ENCODE measurements at places on chromosomes 5 and 9.

DNA sequence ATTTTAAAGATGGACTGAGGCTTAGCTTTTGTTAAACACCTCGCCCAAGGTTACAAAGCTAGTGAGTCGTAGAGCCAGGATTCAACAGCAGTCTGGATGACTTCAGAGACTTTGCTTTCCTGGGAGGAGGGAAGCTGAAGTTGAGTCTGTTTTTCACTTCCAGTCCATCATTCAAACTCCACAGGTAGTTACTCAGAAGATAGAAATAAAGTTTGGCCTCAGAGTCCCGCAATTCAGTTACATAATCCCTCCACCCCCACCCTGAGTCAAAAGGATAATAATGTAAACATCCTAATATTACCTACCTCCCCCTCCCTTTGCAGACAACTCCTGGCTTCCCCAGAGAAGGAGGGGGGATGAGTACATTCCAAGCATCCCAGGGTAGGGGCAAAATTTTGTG, 8.1 kb downstream of the HBEGF start:
- no peak for DNase-seq

DNA sequence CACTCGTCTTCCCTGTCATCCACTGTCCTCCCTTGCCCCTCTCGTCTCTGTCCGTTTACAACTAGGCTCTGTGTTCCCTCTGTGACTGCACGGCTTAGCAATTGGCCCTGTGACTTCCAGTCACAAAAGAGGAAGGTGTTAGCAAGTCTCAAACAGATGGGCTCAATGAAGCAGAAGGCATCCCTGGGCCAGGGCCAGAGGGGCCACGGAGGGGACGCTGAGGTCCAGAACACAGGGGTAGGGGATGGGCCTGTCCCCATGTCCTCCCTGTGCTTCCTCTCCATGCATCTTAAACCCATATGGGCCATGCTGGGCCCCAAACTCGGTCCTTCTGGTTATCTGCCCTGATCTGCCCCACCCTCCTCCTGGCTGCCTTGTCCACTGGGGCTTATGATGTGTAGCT, at the start of gene CD72:
CD72 (minus strand) TSS at position 89 of the 403 bp plus-strand sequence. CDS start 110 bp downstream, outside the sequence.
- DNase-seq = no peak

DNA sequence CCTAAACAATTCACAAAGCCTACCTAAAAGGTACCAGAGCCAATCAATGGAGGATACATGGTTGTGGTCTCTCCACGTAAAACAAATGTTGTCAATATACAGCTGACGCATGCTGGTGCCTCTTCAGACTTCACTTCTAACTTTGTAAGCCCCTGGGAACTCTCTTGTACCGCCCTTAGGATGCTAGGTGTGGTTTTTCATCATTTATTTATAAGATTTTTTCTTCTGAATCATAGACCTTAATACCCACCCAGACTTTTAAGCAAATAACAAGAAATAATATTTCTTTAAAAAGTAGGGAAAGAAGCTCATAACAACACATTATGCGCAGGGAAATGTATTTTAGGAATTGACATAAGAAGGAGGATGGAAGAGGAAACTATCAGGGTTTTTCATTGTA, 33.0 kb downstream of the SSBP2 start:
- DNase-seq = no peak

DNA sequence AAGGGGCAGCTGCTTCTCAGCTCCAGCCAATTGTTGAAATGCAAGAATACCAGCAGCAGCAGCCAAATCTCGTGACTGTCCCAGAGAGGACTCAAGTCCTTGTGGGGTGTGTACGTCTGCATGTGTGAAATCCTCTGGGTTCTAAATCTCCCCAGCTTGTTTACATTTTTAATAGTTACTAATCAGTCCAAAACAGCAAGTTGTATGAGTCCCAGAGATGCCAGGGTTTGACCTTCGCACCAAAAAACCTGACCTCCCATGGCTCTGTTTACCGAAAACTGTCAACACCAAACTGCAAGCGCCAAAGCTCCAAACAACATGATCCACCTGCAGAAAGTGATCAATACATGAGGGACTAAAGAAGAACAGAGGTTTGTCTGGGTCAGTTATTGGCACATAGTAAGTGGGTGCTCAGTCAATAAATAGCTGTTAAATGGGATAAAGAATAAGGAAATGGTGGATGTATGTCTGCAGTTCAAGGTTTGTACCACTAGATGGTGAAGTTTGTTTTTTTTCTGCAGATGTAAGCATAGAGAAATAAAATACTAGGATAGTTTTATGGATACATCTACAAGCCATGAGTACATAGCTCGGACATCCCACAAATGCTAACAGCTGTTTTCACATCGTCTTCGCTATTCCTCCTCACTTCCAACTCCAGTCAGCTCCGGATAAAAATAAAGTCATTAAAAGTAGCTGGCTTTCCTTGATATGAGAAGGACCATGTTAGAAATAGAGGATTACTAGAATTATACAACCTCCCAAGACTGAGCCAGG, 85.3 kb upstream of the ADRB2 start:
- no peak for DNase-seq

DNA sequence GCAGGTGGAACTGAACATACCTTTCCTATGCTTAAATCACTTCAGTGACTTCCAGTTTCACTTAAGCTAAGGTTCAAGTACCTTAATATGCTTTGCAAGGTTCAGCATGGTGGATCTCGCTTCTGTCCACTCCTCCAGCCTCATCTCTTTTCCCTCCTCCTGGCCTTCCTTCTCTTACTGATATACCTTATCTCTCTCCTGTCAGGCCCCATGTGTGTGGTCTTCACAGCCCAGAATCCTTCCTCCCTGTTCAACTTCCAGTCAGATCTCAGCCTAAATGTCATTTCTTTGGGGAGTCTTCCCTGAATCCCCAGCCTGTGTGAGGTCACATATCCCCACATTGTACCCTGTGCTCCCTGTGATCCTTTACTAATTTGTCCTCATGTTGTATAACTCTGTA, 87.7 kb downstream of the ANGPTL2 start:
- DNase-seq = no peak

DNA sequence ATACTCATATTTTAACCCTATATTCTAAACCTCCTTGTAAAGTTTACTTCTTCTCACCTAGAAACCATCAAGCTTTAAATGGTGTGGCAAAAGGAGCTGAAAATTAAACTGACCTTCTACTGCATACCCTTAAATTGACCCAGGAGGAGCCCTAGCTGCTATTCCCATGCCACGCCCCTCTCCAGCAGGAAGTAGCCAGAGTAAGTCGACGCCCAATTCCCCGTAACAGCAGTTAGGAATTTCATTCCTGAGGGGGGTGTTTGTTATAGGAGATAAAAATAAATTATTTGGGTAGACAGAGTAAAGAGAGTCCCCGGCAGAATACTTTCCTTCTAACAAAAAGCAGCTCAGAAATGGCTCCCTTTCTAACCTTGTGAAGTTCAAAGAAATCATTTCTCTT, 111.8 kb upstream of the FAM174A start:
- DNase-seq = no peak

GRCh38 chr9:112041536-112042243, 133.4 kb downstream of the SUSD1 start:
- DNase-seq = no peak

DNA sequence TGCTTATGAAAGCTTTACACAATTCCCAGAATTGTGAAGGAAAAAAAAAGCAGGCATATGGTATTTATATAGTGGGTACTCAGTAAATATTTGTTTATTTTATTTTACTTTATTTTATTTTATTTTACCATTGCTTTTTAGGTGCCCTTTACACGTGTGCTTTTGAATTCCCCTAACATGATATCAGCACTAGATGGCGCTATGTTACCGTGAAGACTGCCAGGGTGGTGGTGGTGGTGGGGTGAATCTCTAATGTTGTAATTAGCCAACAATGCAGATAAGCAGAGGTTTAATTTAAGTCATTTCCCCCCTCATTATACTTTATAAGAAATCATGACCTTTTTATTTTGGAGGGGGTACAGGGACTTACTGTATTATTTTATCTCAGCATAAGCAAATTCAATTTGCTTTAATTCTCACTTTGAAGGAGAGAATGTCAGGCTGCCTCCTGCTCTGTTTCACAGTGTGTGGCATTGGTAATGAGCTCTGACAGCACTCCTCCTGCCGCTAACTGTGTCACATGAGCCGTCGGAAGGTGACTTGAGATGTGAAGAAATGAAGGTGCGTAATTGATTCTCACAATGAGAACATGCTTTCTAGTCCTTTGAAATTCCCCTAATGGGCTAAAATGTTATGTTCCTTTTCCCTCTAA, 165.6 kb downstream of the YTHDC2 start:
- DNase-seq = no peak

- no peak for DNase-seq
Observed at GRCh38 chr5:98424681-98425450, 348.6 kb upstream of the RGMB start.

DNA sequence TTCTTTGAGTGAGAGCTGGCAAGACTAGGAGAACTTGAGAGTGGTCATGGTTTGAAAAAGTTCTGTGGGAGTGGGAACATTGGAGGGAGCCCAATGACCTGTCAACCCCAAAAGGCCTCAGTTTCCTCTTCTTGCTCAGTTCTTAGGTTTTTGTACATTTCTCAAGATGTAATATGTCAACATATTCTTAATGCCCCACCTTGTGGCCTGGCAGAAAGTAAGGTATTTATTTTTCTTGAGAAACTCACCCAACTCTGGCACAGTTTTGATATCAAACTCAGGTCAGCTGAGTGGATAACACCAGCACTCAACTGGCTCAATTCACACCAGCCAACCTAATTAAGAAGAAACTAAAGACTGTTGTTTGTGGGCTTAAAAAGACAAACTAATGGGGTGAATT, 123.0 kb upstream of the SLC27A6 start:
- no peak for DNase-seq

- no peak for DNase-seq
Observed at GRCh38 chr9:123997665-123998277, 13.8 kb upstream of the LHX2 start.

GRCh38 chr9:121725008-121725775, 73.8 kb downstream of the DAB2IP start:
- DNase-seq = no peak

DNA sequence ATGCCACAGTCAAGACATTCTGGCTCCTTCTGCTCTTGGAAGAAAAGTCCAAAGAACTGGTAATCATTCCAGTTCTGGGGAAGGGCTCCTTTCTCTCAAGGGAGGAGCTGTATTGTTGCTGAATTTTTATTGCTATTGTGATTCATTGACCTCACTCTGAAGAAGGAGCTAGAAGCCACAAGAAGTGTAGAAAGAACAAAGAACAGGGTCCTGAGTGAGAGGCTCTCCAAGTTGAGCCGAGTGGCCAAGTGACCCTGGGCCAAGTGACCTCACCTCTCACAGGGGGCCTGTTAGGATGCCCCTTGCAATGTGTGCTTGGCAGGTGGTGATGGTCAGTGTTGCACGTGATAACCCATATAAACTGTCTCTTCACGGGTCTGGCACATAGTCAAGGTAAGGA, 173.3 kb downstream of the FGF18 start:
- DNase-seq = no peak

GRCh38 chr9:127574072-127574993, 37.7 kb upstream of the STXBP1 start:
- no peak for DNase-seq

DNA sequence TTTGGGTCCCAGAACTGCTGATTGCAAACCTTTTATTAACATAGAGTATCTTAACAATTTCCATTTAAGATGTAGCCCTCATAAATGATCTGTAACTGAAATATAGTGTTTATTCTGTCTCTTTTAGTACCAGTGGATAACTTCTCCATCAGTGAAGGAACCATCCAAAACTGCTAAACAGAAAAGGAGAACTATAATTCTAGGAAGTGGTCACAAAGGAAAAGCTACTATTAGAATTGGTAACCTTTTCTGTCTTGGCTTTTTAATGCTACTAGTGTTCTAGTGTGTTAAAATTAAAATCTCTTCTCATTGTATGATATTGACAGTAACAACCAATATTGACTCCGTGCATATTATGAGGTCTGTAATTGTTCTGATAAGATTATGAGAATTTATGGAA, 12.8 kb downstream of the CEP78 start:
- DNase-seq = no peak

- DNase-seq = no peak
Observed at GRCh38 chr9:95463148-95464060, 53.4 kb downstream of the PTCH1 start.

DNA sequence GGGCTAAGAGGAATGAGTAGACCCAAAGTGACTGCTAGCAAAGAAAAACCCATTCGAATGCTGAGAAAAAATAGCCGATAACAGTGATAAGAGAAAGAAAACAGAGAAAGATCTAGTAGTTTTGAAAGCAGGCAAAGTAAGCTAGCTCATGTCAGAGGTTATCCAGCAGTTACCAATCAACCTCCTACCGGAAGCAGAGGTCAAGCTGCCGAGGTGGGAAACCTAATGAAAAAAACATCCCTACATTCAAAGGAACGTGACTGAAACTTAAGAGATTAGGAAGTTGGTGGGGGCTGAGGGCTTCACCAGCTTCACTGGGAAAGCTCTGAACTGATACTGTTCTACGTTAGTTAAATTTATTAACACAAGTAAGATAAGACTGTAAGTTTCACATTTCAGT, 32.6 kb downstream of the SSBP2 start:
- no peak for DNase-seq

GRCh38 chr9:134721344-134721743, 79.7 kb downstream of the COL5A1 start:
- no peak for DNase-seq

DNA sequence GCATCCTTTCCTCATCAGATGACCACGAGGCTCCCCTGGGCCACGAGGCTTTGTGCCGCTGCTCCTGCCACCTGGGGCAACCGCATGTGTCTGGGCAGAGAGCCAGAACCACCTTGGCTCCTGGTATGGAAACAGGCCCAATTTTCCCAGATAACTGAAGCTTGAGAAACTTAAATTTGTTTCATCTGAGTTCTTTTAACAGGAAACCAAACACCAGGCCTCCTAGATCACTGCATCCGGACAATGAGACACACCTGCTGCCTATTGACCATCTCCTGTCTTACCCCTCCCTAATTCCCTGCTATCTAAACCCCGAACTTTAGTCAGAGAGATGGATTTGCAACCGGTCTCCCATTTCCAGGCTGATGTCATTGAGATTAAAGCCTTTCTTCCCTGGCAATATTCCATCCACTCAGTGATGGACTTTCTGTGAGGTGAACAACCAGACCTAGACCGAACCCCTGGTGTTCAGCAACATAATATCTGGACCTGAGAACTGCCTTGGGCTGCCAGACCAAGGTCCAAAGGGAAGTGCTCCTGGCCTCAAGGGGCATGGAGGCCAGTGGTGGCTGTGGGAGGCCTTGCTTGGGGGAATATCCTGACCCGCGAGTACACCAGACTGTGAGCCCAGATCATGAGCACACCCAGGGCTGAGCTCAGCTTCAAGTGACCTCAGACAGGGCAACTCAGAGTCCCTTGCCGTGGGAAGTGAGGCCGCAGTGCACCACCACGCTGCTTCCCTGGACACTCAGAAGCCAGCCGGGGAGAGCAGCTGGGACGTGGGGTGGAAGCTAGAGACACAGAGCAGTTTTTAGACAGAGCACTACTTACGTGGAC, 199.7 kb downstream of the HSPA4 start:
- DNase-seq = no peak

DNA sequence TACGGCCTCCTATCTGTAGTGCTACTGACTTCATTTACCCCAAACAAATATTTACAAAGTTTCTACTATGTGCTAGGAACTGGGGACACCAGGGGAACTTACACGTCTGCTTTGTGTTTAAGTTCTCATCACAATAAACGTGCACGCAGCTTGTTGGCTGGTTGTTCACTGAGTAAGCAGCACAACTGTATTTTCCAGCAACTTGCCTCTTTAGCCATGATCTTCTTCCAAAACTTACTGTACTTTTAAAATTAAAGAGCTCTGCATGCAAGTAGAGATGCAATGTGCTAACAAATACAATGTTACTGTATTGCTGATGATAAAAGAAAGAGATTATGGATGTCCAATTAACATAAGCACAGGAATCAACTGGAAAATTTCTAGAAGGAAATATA, 62.8 kb downstream of the RAPGEF1 start:
- DNase-seq = no peak

Data from stimulated activated CD4-positive, alpha-beta T cell treated with anti-CD3 and anti-CD28 coated beads, Interleukin-15, amount 100 ng/mL, for 1 hour (primary cell).